ENCODE measurements at places on chromosomes 2 and 18.

GRCh38 chr18:5500158-5500939 lies 43.4 kb downstream of the EPB41L3 start:
- no peak for DNase-seq

DNA sequence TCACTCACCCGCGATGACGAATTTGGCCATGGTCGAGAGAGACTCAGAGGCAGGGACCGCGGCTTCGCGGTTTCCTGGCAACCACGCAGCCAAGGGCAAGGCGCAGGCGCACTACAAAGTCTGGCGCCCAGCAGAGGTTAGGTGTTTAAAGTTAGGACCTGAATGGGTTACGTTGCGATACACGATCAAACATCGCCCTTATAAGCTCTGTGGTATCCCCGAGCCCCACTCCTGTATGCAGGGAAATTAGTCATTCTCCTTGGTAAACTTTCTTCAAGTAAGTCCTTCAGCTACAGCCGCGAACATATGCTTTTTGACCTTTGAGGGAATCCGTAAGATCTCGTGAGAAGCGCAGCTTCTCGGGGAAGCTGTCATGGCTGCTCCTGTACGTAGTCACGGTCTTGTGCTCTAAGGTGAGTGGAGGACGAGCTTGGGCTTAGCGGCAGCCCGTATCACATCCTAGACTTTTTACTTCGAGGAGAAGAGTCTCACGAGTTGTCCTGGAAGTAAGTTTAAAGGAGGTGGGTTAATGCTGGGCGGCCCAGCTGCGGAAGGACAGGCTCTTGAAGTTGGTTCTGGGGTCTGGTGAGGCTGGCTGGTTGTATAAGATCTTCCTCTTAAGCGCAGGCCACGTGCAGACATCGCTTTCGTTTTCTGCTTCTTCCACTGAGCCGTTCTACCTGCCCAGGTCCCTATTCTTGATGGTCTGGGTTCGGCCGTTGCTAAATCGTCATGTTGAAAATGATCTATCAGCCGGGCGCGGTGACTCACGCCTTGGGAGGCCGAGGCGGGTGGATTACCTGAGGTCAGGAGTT lies at the start of the genes FASTKD2 and MDH1B:
Gene FASTKD2, plus strand, starts transcription at position 365 of the 815 bp plus-strand sequence. CDS start 1,088 bp downstream, outside the sequence.
Gene MDH1B, minus strand, starts transcription at position 87 of the 815 bp plus-strand sequence. Its CDS starts 57 bp downstream, at position 30.
- peak; percentile 72 for DNase-seq

DNA sequence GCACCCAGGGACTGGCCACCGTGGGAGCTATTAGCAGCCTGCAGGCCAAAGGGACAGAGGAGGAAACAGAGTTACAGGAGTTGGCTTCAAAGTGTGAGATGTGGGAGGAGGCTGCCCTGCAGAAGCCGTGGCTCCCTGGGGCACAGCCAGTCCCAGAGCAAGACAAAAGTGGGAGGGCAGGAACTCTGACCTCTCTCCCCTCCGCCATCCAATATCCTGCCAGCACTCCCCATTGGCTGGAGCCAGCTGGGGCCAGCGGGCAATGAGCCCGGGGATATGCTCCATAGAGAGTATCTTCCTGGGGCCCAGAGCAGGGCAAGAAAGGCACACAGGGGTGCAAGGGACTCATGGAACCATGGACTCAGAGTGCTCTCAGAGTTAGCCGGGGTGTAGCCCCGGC lies 143.1 kb downstream of the INHBB start:
- no peak for DNase-seq

- no peak for DNase-seq
Observed at GRCh38 chr2:58930537-58930936, 689.4 kb upstream of the FANCL start.

GRCh38 chr2:97734061-97735051 lies 21.0 kb downstream of the ZAP70 start:
- no peak for DNase-seq

DNA sequence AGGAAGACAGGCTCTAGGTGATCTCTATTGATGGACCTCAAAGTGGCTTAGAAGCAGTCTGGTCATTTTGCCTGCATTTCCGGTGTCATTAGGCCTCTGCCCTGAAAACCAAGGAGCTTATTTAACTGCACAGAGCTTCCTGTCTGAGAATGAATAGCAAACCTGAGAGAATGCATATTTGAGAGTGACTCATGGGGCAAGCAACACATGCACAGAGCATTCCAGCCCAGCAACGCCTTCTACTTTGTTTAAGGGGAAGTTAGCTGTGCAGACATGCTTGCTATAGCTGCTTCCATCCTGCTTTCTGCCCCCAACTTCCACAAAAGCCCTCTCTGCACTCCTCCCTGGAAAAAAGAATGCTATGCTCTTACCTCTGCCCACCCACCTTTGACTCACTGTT lies 232.8 kb downstream of the GRB14 start:
- DNase-seq = no peak

- no peak for DNase-seq
Observed at GRCh38 chr2:215410932-215411285, 25.0 kb downstream of the FN1 start.

All from T follicular helper cell (primary cell).